Foreskin fibroblast (primary cell): ENCODE measurements at places on chromosomes 13 and 19.

GRCh38 chr13:93872376-93872775 is 607.1 kb downstream of the DCT start:
- no peak for DNase-seq

DNA sequence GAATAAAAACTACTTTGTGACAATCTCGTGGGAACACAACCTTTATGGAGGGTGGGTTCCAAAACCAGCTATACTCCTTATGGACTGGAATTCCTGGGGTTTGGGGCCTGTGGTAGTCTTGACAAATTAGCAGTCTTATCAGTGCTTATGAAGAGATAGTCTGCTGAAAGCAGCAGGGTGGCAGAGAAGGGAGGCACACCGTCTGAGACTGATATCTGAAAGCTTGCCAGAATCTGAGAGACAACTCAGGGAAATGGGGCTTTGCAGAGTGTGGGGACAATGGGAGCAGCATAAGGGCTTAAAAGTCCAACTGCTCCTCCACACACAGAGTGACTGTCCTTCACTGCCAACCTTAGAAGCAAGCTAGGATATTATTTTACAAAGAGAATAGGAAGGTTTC is 95.9 kb downstream of the UGGT2 start:
- no peak for DNase-seq

GRCh38 chr19:726993-727956 is 18.5 kb downstream of the PALM start:
- no peak for DNase-seq

DNA sequence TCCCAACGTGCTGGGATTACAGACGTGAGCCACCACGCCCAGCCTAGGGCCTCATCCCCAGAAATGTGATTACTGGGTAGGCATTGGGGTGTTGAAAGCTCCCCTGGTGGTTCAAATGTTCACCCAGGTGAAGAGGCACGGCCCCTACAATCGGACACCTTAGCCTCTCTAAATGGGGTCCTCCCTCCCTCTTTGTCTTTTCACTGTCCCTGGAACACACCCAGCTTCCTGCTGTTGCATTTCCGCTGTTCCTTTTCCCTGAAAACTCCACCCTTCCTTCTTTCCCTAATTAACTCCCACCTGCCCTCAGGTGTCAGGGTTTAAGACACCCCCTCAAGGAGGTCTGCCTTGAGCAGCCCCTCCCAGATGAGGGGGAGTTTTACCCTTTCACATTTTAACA is 3.6 kb upstream of the PRODH2 start:
- DNase-seq: no peak

GRCh38 chr19:53328967-53329366 is 4.6 kb upstream of the ZNF845 start:
- DNase-seq: peak; percentile 77

- no peak for DNase-seq
Observed at GRCh38 chr19:38845374-38846024, 4.3 kb downstream of the HNRNPL start.

DNA sequence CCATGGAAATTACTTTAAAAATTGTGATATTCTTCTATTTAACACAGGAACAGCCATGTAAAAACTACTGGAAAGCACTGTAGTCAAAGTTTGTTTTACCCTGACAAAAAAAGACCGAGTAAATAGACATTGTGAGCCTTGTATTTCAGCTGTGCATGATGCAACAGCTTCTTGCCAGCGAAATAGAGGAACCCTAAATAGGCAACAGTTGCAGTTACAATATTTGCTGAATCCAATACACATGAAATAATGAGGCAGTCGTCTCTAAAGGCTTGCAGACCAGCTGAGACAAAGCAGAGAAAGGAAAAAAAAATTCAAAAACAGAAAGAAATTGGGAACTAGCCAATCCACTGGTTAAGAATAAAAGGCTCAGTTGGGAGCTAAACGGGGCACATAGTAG is 1001.1 kb downstream of the OLFM4 start:
- no peak for DNase-seq

- no peak for DNase-seq
Observed at GRCh38 chr19:12834566-12834943, at the start of gene RTBDN. Gene RTBDN, minus strand, starts transcription at chr19:12834579. Its CDS starts 4,600 bp downstream, at chr19:12829979.

- DNase-seq: no peak
Observed at GRCh38 chr13:66937423-66937822, 292.7 kb downstream of the PCDH9 start.

GRCh38 chr19:38321646-38322196 is 2.1 kb downstream of the KCNK6 start:
- no peak for DNase-seq

GRCh38 chr19:50669302-50670101 is 20.3 kb downstream of the C19orf81 start:
- DNase-seq: peak; percentile 12

GRCh38 chr19:4375164-4376027 is 25.0 kb downstream of the SH3GL1 start:
- peak; percentile 84 for DNase-seq

DNA sequence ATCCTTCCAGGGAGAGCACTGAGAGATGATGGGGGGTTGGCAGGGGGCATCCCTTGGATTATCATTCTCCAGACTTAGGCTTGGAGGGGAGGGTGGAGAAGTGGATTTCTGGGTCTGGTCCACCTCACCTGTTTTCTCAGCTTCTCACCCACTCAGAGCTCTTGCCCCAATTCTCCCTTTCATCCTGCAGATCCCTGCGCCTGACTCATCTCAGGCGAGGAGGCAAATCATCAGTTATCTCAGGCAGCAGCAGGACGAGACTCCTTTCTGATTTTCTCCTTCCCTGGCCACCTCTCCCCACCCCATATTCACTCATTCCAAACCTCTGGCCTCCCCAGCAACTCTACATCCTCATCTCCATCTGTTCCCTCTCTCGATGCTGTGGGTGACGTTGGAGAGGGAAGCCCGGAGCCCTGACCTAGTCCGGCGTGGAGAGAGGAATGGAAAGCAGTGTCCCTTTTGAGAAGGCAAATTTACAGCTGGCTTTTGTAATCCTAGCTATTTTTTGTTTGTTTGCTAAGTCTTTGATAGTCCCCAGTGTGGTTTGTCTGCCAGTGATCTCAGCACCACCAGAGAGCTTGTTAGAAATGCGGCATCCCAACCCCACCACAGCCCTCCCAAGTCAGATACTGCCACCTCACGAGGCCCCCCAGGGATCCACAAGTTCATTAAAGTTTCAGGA is 24.0 kb upstream of the TPT1 start:
- no peak for DNase-seq

GRCh38 chr19:1309977-1310852 is 24.5 kb downstream of the EFNA2 start:
- no peak for DNase-seq

- no peak for DNase-seq
Observed at GRCh38 chr13:103671547-103671946, 605.3 kb upstream of the SLC10A2 start.

DNA sequence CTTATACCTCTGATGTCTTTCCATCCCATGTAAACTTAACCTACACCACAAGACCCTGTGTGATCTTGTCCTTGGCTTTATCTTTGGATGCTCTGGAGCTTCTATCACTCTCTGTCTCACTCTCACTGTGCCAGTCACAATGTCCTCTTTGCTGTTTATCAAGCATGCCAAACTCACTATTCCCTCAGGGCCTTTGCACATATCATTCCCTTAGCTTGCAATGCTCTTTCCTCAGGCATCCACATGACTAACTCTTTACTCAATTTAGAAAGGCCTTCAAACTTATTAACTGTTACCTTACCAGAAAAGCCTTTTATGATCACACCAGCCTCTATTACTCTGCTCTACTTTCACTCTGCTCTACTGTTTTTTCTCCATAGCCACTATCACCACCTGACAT is 354.1 kb downstream of the RFC3 start:
- peak; percentile 14 for DNase-seq

DNA sequence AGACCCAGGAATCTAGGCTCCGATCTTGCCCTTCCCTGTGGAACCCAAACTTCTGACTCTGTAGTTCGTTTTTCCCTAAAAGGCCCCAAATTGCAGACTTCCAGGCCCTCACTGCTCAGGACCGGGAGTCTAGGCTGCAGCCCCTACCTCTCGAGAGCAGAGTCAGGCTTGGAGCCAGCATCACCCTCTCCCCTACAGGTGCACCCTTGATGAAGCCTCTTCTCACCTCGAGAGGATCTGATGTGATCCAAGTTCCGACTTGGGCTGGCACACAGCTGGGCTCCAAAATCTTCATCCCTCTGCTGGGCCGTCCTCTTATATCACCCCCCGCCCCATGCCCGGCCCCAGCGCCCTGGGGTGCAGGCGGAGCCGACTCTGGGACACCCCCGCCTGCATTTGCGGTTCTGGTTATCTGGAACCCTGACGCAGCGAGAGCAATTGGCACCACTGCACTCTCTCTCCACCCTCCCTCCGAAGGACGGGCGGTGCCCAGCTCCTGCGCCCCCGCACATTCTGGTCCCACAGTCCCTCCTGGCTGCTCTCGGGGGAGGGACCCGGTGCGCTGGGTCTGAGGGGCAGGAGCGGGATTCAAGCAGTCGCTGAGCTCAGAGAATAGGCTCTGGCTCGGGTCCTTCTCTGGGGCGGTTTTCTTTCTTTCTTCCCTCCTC is at the start of gene KLK7:
KLK7 (minus strand) TSS at position 293 of the 668 bp plus-strand sequence. CDS start 1,518 bp downstream, outside the sequence.
- DNase-seq: no peak

DNA sequence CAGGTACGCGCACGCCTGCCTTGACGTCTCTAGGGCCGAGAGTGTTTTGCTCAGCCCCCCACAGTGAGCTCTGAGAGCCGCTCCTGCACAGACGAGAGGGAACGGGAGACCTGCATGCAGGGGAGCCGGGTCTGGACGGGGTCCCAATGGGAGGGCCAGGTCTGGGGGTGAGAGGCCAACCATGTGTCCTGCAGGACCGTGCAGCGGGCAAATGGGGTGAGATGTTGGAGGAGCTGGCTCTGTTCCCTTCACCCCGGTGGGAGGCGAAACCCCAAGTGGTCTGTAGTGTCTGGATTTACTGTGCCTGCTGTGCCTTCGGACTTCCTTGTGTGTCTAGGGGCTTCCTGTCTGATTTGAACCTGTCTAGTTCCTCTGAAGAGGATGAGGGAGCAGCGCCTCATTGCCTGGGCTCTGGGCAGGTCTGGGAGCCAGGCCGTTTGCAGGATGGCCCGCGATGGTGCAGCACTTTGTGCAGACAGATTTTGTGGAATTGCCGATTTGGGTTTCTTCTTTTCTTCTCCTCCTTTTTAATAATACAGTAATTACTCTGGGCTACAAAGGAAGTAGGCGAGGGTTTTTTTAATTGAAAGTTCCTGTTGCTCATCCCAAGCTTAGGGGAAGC is 2.1 kb downstream of the CSNK1G2 start:
- DNase-seq: no peak

- DNase-seq: no peak
Observed at GRCh38 chr19:38669552-38669951, 22.1 kb downstream of the ACTN4 start.

DNA sequence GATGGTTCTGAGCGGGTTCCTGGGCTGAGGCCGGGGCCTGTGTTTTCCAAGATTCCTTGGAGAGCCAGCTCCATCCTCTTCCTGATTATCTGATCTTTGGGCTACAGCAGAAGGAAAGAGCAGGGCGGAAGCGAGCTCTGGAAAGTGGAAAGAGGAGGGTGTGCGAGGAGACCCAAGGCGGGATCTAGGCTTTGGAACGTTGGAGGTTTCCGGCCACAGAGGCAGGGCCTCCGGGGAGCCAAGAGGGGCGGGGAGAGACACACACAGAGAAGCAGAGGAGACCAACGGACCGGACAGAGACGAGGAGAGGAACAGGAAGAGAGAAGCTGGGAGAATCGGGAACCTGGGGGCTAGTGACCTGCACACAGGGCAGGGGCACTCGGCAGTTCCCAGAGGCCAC is at the start of gene CLEC11A:
CLEC11A (plus strand) TSS at position 296 of the 400 bp plus-strand sequence. CDS start 162 bp downstream, outside the sequence.
- DNase-seq: peak; percentile 87

- no peak for DNase-seq
Observed at GRCh38 chr13:74570834-74571233, 436.6 kb upstream of the KLF12 start.

- no peak for DNase-seq
Observed at GRCh38 chr19:51224163-51224641, 678 bp upstream of the CD33 start.
